ENCODE measurements at places on chromosomes 16 and 17.

- no peak for DNase-seq
These were observed 9.1 kb downstream of the NLE1 start for GRCh38 chr17:35132816-35133550.

DNA sequence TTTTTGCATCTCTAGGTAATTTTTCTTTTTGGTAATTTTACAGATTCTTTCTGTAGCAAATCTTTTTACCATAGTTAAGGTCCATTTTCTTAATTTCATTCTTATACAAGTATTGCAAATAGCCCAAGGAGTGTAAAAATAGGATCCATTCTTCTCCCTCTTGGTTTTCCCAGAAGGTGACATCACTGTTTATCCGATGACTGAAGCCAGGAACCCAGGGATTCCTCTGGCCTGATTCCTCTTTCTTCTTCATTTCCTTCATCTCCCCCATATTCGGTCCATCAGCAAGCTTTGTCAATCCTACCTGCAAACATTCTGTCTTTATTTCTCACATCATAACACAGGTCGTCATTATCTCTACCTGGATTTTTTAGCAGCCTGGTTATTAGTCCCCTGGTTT is 5.3 kb downstream of the RBBP6 start:
- DNase-seq: no peak

GRCh38 chr16:3020604-3021448 is 658 bp downstream of the TNFRSF12A start:
- peak; percentile 91 for DNase-seq

DNA sequence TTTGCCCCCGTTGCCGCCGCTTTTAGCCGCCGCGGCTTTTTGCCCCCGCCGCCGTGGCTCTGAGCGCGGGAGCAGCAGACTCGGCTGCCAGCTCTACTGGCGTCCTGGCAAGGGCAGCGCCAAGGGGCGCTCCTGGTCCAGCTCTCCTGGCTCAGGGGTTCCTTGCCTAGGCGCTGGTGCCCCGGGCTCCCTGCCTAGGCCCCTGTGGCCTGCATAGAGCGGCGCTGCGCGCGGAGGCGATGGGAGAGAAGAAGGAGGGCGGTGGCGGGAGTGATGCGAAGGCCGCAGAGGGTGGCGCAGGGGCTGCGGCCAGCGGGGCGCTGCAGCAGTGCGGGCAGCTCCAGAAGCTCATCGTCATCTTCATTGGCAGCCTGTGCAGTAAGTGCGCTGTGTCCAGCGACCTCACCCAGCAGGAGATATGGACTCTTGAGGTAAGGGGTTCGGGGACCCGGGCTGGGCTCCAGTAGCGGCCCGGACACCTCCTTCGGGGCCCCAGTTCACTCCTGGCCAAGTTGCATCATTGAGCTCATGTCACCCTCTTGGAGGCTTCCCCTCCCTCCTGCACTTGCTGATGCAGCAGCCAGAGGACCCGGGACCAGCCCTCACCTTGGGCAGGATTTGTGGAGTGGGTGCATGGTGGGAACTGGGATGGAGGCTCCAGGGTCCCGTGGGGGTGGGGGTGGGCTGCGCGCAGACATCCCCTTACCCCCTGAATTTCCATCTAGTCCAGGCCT is 1344.4 kb downstream of the TP53TG3F start:
- no peak for DNase-seq

- no peak for DNase-seq
These were observed 484.7 kb downstream of the SOX9 start for GRCh38 chr17:72605543-72605942.

GRCh38 chr16:29154676-29155121 is 169.8 kb downstream of the LAT start:
- DNase-seq: peak; percentile 50

Measured in aorta (tissue), 5 donors.